ENCODE measurements at places on chromosomes 13 and 19.
A peak's percentile ranks its signal among the peaks of the same experiment; 100 is the strongest.

GRCh38 chr13:44305286-44305685 lies 68.3 kb upstream of the SERP2 start:
- no peak for DNase-seq

GRCh38 chr13:67238277-67238859 lies 8.2 kb upstream of the PCDH9 start:
- DNase-seq = peak; percentile 56

DNA sequence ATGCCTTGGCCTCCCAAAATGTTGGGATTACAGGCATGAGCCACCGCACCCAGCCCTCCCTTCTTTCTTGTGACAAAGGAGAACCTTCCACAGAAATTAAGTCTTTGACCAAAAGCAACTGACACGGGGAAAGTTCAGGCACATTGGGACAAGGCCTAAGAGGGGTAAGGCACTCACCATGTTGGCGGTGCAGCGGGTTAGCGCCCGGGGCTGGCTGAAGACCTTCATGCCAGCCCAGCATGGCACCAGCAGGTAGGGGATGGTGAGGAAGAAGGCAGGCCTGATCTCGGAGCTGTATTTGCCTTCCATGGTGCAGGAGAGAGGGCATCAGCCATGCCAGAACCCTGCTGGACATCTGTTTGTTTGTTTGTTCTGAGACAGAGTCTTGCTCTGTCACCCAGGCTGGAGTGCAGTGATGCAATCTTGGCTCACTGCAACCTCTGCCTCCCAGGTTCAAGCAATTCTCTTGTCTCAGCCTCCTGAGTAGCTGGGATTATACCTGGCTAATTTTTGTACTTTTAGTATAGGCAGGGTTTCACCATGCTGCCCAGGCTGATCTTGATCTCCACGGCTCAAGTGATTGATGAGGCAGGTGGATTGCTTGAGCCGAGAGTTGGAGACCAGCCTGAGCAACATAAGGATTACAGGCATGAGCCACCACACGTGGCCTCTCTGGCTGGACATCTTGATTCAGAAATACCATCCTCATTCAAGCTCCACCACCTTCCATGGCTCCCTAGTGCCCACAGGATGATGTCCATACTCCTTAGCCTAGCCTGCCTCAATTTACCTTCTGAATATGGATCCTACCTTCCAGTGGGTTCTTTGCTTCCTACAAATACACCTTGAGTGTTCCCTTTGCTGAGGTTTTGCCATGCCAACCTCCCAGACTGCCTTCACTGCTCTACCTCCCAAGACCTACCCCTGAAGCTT lies 4.4 kb downstream of the TM6SF2 start:
- no peak for DNase-seq

DNA sequence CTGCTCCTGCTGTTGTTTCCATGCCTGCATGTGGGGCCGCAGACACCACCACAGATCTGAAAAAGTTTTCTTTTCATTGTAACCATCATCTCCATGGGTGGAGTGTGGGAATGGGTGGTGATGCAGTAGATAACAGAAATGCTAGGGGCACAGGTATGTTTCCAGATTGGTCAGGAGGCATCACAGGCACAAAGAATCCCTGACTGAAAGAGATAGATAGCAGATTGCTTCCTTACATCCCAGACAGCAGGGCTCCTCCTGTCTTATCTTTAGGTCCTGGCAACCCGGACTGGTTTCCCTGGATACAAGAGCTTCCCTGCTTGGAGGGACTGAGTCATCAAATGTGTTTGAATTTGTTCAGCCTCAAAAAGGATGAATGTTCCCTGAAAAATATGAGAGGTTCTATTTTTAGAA lies 1937.6 kb downstream of the PCDH9 start:
- DNase-seq = no peak

DNA sequence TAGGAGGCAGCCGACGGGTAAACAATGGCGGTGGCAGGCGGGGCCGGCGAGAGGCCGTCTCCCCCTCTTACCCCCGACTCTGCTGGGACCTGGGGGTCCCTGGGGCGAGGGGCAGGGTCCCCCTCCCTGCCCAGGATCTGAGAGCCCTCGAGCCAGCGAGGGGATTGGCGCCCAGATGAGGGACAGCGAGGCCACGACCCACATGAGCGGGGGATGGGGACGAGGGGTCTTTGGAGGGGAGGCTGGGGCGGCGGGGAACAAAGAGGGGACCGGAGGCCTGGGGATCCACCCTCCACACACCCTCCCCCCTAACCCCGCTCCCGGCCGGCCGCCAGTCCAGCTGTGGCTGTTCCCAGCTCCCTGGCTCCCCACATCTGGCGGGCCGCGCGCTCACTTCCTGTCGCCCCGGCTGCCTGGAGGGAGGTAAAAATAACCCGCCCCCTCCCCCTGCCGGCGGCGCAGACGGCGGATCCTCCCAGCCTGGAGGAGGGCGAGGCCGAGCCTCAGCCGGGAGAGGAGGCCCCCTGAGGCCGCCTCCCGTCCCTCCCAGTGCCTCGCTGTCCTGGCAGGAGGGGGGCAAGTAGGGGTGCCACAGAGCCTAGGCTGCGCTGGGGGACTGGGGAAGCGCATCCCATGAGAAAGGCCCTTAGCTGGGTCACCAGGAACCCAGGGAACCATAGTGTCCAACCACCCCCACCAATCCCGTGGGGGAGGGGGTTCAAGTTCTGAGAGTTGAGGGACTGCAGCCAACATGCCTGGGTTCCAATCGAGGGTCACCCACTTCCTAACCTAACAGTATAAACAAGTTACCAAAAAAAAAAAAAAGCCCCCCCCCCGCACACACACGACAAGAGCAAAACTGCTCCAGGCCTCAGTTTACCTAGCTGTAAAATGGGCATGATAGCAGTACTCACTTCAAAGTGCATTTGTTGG lies 29.3 kb upstream of the NANOS3 start:
- peak; percentile 92 for DNase-seq

GRCh38 chr13:110396913-110397381 lies 89.9 kb downstream of the COL4A2 start:
- no peak for DNase-seq

GRCh38 chr13:33099860-33100259 lies 83.6 kb downstream of the KL start:
- DNase-seq = no peak

DNA sequence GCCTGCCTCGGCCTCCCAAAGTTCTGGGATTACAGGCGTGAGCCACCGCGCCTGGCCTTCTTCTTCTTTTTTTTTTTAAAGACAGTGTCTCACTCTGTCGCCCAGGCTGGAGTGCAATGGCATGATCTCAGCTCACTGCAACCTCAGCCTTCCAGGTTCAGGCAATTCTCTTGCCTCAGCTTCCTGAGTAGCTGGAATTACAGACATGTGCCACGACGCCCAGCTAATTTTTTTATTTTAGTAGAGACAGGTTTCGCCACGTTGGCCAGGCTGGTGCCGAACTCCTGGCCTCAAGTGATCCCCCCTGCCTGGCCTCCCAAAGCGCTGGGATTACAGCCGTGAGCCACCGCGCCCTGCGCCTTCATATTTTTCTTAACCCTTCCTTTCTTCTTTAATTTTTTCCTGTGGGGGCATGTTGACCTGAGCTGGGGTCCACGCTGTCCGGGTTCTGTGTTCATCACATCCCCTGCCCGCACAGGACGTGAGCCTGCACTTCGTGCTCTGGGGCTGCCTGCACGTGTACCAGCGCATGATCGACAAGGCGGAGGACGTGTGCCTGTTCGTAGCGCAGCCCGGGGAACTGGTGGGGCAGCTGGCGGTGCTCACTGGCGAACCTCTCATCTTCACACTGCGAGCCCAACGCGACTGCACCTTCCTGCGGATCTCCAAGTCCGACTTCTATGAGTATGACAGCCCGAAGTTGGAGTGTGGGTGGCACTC lies 14.1 kb downstream of the PNPLA6 start:
- DNase-seq = no peak

DNA sequence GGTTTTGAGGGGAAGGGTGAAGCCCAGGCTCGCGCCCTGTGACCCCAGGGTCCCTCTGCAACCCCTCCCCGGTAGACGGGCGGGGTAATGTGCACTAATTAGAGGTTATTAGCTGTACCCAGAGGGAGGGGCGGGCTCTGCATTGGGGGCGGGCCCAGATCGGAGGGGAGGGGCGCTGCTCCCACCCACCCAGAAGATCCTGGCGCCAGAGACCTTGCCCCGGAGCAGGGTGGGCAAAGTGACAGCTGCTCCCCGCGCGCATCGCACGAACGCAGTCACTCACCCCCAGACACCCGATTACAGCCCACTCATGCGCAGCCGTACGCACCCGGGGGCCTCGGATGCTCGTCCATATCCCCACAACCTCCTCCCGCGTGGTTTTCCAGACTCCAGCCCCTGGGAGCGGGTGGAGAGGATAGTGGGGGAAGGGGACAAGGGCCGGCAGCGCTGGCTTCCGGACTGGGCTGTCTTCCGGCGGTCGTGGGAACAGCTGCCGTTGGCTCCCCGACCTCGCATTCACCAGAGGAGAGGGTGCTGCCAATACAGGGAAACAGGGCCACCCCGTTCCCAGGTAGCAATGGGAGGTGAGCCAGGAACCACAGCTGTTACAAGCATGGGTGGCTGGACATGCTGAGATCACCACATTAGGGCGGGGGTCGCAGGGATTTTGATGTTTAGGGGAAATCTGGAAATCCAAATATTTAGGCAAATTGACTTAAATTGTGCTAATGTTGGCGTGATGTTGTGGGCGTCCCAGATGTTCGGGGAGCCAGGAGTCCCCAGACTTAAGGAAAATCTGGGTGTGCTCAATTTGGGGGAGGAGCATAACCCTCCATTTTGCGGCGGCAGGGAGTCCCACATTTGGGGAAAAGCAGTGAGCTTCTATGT lies 2.9 kb upstream of the HOOK2 start:
- peak; percentile 83 for DNase-seq

- peak; percentile 42 for DNase-seq
Observed at GRCh38 chr13:100089465-100090032, 656 bp downstream of the PCCA start.

- no peak for DNase-seq
Observed at GRCh38 chr19:41804336-41804735, 7.9 kb downstream of the CEACAM3 start.

- peak; percentile 15 for DNase-seq
Observed at GRCh38 chr19:3642987-3643673, 16.5 kb upstream of the CACTIN start.

DNA sequence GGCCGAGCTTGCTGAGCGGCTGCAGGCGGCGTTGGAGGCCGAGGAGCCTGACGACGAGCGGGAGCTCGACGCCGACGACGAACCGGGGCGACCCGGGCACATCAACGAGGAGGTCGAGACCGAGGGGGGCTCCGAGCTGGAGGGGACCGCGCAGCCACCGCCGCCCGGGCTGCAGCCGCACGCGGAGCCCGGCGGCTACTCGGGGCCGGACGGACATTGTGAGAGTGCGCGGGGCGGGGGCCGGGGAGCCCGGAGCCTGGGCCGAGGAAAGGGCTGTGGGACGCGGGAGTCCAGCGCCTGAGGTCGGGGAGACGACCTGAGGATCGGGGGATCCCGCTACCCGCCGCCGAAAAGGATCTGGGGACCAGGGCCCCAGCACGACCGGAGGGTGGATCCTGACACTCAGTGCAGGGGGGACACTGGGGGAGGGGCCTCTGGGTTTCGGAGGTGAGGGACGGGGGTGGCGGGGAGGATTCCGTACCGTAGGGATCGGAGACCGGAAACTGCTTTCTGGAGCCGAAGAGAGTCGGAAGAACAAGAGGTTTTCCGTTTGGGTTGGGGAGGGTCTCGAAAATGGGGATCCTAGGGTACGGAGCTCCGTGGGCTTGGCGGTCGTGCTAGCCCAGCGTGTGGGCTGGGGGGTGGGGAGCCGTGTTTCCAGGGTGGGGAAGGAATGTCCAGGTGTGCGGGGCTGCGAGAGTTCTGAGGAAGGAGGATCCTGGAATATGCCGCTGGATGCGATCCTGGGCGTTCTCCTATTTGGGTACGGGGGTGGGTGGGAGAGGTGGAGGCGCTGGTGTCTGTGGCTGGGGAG lies 616 bp downstream of the HNRNPUL1 start:
- peak; percentile 43 for DNase-seq

GRCh38 chr13:74136084-74136658 lies 2.0 kb upstream of the KLF12 start:
- DNase-seq = peak; percentile 37

- no peak for DNase-seq
Observed at GRCh38 chr13:30465343-30465592, 468 bp downstream of the HMGB1 start.

- peak; percentile 43 for DNase-seq
Observed at GRCh38 chr19:46678110-46678732, 17.2 kb upstream of the DACT3 start.
